RWPE1 (cell line): ENCODE measurements at places on chromosomes 13 and 19.

DNA sequence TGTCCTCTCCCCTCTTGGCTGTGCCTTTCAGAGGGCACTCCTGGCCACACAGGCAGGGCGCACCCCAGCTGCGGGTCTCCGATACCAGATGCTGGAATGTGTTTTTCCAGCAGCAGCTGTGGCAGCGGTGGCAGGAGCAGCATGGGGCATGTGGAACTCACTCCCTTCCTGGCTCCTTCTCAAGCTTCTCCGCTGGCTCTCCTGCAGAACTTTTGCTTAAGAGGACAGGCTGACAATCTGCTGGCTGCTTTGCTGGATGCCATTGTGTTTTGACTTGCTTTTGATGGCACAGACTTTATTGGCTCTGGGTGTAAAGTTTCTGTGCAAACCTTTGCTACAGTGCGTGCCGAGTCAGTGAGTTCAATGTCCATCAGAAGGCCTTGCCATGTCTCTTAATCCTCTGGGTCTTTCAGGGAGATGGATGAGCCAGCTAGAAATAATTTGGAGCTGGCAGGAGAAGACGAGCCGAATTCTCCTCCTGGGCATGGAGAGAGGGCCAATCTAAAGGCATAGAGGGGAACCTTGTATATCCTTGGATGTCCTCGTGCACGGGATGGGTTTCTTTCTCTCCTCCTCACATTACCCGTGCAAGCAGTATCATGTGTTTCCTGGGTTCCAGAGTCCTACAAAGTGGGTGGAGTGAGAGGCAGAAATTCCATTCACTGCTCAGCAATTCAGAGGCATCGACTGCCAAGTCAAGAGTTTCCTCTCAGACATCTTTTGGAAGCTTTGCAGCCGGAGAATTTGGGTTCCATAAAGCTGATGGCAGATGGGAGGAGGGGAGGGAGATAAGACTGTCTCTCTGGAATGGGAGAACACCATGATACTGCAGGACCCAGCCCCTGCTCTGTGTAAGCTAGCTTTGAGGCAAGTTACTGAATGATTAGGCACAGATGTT, 231.2 kb downstream of the FGF9 start:
- no peak for DNase-seq

- no peak for DNase-seq
Observed at GRCh38 chr13:72960114-72960513, 98.7 kb upstream of the KLF5 start.

DNA sequence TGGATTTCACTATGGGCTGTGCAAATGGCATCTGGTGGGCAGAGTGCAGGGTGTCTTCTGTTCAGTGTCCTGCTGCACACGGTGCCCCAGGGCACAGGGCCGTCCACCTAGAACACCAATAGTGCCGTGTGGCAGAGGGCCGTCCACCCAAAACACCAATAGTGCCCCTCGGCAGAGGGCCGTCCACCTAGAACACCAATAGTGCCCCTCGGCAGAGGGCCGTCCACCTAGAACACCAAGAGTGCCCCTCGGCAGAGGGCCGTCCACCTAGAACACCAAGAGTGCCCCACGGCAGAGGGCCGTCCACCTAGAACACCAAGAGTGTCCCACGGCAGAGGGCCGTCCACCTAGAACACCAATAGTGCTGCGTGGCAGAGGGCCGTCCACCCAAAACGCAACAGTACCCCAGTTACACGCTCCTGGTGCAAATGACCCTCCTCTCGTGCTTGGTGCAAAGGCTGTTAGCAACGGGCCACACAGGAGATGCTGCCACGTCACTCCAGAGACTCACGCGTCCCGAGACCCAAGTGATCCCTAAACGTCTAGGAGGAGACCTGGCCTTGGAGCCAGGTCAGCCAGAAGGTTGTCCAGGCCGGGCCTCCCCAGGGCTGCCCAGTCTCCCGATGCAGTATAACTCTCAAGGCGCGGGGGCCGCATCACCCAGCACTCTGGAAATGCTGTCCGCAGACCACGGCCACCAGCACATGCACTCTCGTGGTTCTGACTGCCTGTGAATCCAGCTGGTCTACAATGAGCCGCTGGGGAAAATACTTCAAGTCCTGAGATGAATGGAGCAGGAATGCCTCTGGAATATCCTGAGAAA, 51.5 kb downstream of the RASA3 start:
- DNase-seq = no peak

GRCh38 chr19:45475537-45476291, 7.9 kb downstream of the FOSB start:
- no peak for DNase-seq

DNA sequence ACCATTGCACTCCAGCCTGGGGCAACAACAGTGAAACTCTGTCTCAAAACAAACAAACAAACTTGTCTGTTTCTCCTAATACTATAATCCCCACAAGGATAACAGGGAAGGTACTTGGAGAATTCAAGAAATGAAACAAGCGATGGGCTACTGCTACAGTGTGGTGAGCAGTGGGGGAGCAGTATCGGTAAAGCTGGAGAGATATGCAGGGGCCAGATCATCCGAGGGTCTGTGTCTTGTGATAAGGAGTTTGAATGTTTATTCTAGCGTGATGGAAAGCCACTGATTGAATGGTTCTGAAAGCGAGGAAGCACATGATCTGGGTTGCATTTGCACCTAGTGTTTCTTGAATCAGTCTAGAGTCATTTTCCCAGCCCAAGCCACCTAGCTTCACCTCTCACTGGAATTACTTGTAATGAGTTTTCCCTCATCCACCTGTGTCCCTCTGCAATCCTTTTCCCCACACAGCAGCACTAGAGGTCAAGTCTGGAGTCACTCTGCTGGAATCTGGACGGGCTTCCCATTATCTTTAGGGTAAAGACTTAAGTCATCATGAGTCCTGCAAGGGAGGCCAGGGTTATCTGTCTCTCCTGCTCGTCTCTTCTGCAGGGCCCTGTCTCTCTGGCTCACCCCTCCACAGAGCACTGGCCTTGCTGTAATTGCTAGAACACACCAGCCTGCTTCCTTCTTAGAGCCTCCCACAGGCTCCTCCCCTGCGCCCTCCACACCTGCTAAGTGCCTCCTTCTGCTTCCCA, 162.3 kb downstream of the KLF5 start:
- no peak for DNase-seq

DNA sequence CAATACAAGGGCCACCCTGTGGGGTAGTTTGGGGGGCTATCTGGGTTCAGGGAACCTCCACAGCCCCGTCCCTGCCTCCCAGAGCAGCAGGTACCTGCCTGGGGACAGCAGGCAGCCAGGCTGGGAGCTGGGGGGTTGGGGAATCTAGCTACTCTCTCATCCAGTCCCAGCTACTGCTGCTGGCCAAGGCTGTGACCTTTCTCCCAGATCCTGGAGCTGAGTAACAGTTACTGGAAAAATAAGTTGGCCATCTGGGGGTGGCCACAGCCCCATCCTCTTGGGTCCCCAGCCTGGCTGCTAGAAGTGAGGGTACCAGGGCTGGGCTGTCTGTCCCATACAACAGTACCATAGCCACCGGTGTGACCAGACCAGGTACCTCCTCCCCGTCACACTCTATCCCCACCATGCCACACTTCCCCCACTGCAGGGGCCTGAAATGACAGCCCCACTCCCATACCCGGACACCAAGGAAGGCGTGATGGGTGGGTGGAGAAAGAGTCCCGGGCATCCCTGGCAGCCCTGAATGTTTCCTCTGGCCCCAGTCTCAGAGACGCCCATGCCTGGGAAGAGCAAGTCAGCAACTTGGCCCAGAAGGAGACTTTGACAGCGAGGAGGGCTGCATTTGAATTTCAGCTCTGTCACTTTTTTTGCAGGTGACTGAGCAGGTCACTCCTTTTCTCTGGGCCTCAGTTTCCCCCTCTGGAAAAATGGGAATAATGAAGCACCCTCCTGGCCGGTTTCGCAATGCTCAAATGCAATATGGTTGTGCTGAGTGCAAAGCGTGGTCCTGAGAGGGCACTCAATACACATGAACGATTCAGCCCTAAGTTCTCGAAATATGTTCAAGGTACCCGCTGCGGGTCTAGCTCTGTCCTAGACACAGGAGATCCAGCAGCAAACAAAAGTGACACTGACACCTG, 30.7 kb upstream of the NFIC start:
- DNase-seq = no peak

GRCh38 chr13:32001154-32001768, 30.3 kb upstream of the FRY start:
- DNase-seq = peak; percentile 55

DNA sequence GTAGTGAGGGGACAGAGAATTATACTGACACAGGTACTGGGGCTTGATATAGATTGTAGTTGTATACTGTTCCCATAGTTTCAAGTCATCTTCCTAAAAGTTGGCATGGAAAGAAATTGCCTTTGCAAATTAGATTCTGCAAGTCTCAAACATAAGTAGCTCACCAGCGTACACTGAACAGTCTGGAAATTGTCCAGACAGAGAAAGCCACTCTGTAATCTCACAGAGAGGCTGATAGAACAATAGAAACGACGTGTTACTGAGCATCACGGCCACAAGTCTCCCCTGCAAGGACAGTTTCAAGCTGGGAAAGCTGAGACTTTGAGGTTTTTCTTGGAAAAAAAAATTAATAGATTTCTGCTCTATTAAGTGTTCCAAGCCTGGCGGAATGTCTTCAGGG, 228.6 kb downstream of the DNAJC15 start:
- DNase-seq = no peak

DNA sequence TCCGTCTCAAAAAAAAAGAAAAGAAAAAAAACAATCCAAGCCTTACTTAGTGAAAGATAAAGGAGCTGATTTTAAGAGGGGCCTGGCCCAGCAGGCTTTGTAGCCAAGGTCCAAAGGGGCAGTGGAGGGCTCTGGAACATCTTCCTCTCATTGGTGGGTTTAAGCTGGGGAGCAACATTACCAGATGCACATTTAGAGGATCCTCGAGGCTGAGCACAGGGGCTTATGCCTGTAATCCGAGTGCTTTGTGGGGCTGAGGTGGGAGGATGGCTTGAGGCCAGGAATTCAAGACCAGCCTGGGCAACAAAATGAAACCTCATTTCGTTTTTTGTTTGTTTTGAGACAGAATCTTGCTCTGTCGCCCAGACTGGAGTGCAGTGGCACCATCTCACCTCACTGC, 8.0 kb upstream of the TMEM160 start:
- no peak for DNase-seq

DNA sequence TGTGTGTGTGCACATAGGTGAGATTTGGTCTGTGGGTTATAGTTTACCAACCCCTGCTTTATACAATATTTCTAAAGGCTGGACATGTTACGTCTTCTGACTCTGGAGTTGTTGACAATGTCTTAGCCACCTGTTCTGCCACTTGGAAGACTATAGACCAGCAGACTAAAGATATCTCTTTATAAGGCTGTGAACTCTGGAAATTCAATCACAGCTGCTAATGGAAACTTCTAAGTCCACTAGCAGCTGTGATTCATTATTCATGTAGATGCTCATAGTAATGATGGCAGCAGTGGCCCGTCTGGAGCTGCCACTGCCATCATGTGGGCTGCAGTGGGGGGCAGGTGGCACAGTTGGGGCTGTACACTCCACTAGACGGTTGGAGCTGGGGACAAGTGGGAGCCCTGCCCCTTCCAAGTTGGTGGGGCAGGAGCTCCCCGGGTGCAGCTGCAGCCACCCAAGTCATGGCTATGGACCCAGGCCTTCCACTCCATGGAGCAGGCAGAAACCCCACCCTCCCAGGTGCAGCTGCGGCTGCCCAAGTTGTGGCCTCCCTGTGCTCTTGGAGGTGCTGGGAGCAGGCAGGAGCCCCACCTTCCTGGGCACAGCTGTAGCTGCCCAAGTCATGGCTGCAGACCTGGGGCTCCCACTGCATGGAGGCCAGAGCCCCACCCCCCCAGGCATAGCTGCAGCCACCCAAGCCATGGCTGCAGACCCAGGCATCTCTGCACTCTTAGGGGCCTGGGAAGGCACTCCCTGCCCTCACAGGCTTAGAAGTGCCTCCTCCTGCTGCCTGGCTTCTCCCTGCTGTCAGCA, 8.8 kb downstream of the IGFL4 start:
- no peak for DNase-seq

DNA sequence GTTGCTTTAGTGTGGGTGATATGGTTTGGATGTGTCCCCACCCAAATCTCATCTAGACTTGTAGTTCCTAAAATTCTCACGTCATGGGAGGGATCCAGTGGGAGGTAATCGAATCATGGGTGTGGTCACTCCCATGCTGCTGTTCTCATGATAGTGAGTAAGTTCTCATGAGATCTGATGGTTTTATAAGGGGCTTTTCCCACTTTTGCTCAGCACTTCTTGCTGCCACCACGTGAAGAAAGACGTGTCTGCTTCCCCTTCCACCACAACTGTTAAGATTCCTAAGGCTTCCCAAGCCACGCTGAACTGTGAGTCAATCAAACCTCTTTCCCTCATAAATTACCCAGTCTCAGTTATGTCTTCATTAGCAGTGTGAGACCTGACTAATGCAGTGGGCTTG, 26.0 kb downstream of the OR10H4 start:
- no peak for DNase-seq

DNA sequence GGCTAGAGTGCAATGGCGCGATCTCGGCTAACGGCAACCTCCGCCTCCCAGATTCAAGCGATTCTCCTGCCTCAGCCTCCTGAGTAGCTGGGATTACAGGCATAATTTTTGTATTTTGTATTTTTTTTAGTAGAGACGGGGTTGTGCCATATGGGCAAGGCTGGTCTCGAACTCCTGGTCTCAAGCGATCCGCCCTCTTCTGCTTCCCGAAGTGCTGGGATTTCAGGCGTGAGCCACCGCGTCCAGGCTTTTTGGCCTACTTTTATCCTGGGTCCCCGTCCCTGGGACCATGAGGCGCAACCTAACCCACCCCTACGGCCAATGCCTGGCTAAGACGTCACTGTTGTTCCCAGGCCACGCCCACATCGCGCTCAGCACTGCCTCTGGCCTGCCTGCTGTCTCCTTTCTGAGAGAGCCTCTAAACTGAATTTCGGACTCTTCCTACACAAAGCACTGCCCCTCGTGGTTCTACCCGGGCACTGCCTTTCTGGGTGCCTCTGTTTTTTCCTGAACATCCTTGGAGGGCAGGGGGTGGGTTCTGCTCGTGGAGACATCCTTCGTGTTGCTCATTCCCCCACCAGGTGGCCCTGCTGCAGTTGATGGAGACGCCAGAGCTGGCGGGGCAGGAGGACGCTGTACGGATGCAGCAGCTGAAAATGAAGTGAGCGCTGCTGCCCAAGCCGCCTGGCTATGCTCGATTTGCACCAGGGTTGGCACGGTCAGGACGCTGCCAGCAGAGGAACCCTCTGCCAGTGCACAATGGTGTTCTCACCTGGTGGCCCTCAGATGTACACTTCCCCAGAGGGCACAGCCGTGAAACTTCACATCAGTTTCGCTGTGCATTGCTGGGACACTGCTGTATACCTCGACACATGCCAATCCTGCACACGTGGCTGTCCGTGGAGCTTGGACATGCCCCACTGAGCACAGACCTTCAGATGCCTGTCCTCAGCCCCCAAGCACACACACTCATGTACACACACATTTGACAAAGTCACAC, 2.0 kb downstream of the REX1BD start:
- peak; percentile 59 for DNase-seq

DNA sequence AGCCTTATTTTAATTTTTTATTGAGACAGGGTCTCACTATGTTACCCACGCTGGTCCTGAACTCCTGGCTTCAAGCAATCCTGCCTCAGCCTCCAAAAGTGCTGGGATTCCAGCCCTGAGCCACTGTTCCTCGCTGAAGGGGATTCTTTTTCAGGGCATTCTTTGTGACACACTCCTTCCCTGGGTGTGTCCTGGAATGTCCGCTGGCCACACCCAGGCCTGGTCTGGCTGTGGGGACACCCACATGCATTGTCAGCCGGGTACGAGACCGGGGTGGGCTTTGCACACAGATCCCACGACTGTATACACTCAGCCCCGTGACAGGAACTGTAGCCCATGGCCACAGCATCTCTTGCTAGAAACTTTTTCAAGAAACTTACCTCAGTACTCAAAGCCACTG, 34.4 kb upstream of the GATAD2A start:
- peak; percentile 18 for DNase-seq
